ENCODE measurements at places on chromosomes 5 and 9. TPM values are rescaled to one million over a fixed set of nuclear protein-coding genes. Genes with fewer than 3 reads are reported as not detected.

PRRX2 gene
- 5.3 TPM for total RNA-seq

ALDH1A1 gene
- total RNA-seq, result 45.0 TPM

FOXD4L3 gene
- total RNA-seq, result not detected

GABRA1 gene
- total RNA-seq, result not detected

CCDC171 gene
- total RNA-seq, result 1.4 TPM

PSAT1 gene
- total RNA-seq, result 2.7 TPM

ZFR gene
- 56.5 TPM for total RNA-seq

TYRP1 gene
- total RNA-seq, result 31.0 TPM

DIPK1B gene
- 35.2 TPM for total RNA-seq

TNFSF15 gene
- 0.03 TPM for total RNA-seq

TNFAIP8 gene
- 8.6 TPM for total RNA-seq

C9 gene
- not detected for total RNA-seq

RNF208 gene
- 18.1 TPM for total RNA-seq

Data from left cardiac atrium (tissue), 4 donors.